ENCODE measurements at places on chromosomes 16 and 17.

- no peak for DNase-seq
Measured at GRCh38 chr16:48820379-48820778, 210.4 kb upstream of the N4BP1 start.

- DNase-seq, result no peak
Measured at GRCh38 chr17:72351884-72352346, 231.1 kb downstream of the SOX9 start.

DNA sequence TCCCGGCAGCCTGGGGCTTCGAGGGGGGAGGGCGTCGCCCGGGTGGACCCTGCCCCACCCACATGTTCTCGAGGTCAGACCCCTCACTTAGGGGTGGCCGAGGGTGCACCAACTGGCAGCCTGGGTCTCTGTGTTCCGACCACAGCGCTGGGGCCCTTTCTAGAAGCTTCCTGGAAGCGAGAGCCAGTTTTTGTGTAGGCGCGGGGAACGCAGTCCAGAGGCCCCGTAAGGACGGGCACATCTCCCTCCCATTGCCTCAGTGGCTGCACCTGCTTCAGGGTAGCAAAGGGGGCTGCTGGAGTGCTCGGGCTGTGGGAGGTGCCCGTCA lies 148.3 kb downstream of the BANP start:
- no peak for DNase-seq

DNA sequence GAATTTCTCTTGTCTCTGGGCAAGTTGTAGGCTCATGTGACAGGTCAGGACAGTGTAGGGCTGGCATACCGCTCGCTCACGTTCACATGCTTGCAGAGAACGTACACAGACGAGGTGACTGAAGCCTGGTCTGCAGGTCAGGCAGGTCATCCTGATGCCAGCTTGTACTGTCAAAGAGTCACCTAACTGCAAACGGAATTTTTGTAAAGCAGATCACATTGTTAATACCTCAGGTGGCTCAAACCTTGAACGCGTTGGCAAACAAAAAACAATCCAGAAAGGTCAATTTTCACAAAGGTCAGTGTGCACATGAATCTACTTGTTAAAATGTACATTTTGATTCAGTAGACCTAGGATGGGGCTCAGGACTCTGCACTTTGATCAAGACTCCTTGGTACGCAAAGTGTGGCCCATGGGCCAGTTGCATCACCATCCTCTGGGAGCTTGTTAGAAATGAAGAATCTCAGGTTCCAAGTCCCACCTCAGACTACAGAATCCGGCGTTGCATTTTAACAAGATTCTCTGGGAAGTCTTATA lies 28.6 kb downstream of the ANKRD40 start:
- DNase-seq, result no peak

GRCh38 chr17:73698966-73699365 lies 54.7 kb upstream of the SDK2 start:
- DNase-seq, result no peak

- no peak for DNase-seq
Measured at GRCh38 chr17:66296289-66296725, 6.1 kb upstream of the PRKCA start.

- DNase-seq, result no peak
Measured at GRCh38 chr17:48071654-48072053, 23.5 kb downstream of the NFE2L1 start.

- no peak for DNase-seq
Measured at GRCh38 chr17:82238472-82239201, 9.8 kb downstream of the SLC16A3 start.

DNA sequence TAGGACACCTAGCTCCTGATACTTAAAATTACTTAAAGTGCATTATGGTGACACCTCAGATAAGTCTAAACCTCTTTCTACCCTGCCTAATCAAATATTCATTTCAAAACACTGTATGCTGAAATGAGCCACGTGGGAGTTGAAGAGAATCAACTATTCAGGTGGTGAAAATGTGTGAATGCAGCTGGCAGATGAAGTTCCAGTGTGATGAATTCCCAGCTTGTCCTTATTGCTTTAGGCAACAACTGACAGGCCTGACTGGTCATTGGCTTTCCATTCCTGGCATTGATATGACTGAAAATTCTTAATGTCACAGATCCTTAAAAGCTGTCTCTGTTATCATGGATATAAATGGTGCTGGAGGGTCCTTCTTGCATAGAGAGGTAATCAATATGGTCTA lies 301.9 kb upstream of the TBX2 start:
- no peak for DNase-seq

- DNase-seq, result no peak
Measured at GRCh38 chr17:45248132-45248957, 13.5 kb downstream of the SPATA32 start.

DNA sequence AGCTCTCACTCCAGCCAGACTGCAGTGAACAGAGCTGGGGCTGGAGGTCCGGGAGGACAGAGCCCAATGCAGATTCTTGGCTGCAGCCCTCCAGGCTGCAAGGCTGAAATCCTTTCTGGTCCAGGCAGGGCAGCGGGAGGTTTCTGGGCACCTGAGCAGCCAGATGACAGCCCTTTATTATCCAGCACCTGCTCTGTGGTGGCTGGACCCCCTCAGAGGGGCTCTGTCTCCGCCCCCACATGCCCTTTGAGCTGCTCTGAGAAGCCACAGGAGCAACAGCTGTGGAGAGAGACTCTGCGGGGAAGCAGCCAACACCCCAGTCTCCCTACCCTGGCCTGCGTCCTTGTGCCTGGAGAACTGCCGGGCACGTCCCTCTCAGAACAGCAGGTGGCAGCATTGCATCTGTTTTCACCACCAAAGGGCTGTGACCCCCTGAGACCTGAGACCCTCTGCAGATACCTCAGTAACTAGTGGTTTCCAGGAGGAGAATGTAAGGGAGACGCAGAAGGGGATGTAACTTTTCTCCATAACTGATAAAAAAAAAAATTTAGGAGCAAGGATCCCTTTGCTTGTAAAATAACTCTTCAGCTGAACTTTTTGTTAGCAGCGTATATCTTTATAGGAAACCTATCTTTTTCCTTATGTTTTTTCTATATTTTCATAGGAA lies 3.7 kb upstream of the CNP start:
- peak; percentile 33 for DNase-seq

GRCh38 chr16:11955713-11956123 lies 9.3 kb upstream of the TNFRSF17 start:
- no peak for DNase-seq

DNA sequence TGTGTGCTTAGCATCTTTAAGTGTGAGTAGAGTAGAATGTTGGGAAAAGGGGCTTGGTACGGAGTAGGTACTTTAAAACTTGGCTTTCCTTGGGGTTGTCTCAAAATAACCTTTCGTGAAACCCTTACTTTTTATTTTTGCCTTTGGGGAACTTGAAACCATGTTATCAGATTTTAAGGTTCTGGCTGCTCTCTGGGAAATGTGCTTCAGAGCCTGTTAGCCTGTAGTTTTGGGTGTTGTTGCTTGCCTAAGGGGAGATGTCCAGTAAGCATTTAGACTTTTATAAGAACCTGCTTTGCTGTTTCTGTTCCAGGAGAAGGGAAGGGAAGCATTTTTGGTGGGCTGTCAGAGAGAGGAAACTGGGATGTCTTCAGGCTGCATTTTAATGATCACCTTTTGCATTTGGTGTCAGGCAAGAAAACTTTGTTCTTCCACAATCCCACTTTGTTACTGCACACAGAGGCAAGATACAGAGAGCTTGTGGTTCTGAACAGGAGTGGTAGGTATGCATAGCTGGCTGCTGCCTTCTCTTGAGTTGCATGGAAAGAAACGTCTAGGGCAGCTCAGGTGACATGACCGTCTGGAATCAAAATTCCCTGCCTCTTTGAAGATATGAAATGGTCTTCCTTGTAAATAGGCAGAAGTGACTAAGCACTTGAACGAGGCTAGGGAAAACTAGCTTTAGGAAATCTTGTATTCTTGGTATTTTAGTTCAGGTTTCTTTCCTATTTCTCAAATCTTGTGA lies 1.7 kb downstream of the RABEP1 start:
- no peak for DNase-seq

DNA sequence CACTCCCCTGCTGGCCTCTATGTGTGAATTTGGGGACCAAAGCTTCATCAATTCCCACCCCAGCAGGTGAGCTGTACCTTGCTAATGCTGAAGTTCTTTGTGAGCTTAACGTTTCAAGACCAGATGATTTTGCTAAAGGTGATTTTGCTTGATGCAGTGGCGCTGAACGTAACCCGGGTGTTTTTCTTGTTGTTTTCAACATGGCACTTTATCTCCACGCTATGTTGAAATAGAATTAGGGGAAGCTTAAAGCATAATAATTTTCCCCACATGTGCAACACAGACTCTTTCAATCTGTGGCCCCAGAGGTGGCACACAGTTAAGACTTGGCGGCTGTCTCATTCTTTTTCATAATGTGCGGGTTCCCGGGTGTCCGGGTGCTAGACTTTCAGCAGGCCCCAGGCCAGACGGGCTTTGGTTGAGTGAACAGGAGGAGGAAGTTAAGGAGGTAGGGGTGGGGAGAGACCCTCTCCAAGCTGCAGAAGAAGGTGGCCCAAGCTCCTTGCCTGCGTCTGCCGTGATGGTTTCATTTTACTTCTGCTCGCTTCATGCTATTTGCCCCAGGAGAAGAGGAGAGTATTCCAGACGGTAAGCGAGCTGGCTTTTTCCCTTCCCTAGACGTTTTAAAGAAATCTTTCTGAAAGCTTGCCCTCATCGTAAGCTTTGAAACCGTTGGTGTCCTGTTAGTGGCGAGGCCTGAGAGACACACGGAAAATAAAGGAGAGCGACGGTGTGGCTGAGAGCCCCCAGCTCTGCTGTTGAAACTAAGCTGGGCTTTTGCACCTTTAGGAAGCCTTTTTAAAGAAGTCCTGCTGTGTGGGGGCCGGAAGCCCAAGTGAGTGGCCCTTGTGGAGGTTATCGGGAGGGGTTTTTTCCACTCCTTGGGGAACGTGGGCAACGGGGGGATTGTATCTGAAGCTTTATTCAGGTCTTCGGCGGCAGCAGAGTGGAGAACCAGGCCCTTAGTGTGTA lies 4.2 kb downstream of the FOXC2 start:
- DNase-seq, result no peak

- DNase-seq, result no peak
Measured at GRCh38 chr16:82638095-82638798, 11.5 kb downstream of the CDH13 start.

DNA sequence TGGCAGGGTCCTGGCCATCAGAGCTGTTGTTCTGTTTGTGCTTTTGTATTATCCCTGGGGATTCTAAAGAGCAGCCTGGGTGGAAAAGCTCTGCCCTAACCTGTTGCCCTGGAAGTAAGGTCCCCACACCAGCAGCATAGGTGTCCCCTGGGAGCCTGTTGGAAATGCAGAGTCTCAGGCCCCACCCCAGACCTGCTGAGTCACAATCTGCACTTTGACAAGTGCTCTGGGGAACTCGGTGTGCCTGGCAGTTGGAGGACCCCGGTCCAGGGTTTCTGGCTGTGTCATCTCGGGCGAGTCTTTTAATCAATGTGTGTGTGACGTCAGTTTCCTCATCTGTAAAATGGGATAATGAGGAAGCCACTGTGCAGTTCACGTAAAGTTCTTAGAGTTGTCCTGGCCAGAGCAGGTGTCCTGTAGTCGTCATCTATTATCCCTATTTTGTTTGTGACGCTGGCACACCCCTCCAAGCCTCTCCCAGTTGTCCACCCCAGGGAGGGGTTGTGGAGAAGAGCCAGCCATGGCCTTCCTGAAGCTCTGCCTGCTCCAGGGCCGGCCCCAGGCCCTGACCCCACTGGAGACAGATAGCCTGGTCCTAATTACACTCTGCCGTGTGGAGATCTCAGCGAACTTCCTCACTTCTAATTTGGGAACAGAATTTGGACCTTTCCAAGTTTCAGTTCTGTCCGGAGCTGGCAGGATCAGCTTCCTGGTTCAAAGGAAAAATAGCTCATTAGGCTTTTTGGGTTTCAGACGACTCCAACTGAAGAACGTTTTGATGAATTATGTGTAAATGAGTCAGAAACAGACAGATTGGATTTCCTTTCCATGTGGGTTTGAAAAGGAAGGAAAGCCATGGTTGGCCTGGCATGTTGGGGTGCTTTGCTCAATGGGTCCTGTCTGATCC lies 295.7 kb upstream of the FOXF1 start:
- DNase-seq, result no peak

GRCh38 chr17:21276264-21276588 lies 8.3 kb upstream of the MAP2K3 start:
- DNase-seq, result no peak

- peak; percentile 79 for DNase-seq
Measured at GRCh38 chr17:58112970-58113631, 29.9 kb downstream of the DYNLL2 start.

- DNase-seq, result no peak
Measured at GRCh38 chr16:87406495-87407088, 14.5 kb downstream of the MAP1LC3B start.

DNA sequence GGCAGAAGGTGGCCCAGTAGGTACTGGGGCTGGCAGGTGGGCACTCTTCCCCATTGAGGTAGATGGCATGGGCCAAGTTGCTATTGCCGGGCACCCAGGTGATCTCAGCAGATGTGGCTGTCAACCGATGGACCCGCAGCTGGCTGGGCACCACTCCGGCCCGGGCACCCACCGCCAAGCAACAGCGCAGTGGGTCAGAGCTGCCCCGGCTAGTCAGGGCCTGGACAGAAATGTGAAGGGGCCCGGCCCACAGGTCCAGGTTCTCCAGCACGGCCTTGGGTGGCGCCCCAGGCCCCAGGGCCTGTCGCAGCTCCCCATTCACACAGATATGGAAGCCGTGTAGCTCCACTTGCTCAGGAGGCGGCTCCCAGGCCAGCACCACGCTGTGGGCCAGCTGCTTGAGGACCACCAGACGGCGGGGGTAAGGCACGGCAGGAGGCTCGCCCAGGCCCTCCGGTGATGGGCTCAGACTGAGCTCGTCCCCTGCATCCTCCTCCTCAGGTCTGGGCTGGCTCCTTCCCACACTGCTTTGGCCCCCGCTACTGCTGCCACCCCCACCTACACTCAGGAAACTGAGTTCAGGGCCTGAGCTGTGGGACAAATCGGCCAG lies 16.5 kb downstream of the TSPOAP1 start:
- DNase-seq, result no peak

DNA sequence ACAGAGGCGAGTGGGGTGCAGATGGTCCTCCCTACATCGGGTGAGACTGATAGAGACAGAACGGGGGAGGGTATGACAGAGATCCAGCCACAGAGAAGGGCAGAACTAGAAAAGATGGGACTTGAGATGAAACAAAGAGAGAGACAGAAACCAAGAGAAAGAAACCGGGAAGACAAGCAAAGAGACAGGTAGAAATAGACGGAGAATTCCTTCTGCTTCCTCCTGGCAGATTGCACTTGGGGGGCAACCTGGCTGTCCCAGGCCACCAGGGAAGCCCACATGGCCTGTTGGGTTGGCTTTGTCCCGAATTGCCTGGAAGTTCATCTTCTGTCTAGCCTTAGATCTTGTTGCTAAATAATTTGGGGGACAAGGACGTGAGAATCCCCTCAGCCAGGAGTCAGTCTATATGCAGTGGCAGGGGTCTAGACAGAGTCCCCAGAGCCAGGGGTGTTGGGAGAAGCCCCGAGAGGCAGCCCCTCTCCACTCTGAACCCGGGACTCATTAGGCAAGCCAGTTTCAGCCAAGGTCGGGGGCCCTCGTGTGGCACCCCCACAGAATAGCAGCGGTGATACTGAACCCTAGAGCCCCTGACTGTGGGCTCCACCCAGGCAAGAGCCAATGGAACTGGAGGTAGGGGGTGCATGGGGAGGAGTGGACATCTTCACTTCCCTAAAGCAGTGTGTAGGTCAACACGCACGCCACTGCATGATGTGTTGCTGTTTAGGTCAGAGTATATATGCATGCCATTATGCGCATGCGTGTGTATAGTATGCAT lies 627 bp upstream of the TSPOAP1 start:
- DNase-seq, result no peak

GRCh38 chr16:88888461-88889387 lies 22.3 kb upstream of the PABPN1L start:
- no peak for DNase-seq
